ENCODE measurements at places on chromosomes 6 and 20.

DNA sequence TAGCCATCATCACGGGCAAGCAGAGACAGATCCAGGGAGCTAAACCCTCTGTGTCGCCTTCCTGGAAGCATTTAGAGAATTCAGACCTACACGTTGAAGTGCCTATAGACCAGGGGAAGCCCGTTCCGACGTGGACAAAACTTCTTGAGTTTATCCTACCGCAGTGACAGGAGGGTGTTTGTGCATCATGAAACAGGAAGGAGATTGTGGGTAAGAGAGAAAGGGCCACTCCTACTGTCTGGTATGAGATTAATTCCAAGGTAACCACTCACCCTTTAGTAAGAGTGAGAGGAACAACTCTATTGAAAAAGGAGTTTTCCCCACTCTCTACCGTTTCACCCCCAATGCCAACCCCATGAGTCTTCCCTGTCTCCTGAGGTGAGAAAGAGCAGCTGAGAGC, 133.7 kb downstream of the TFAP2C start:
- DNase-seq, result no peak

DNA sequence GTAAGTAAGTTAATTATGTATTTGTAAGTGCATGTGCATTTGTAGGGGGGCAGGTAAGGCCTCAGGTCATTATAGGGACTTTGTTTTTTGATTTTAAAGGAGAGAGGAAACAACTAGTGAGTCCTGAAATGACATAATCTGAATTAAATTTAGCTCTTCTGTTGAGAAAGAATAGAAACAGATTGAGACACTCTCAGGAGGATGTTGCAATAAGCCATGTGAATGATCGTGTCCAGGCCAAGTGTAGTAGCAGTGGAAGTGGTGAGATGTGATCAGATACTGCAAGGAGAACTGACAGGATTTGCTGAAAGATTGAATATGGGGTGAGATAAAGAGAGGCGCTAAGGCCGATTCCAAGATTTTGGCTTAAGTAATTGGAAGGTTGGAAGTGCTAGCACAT, 2.6 kb upstream of the CENPW start:
- DNase-seq, result peak; percentile 25

DNA sequence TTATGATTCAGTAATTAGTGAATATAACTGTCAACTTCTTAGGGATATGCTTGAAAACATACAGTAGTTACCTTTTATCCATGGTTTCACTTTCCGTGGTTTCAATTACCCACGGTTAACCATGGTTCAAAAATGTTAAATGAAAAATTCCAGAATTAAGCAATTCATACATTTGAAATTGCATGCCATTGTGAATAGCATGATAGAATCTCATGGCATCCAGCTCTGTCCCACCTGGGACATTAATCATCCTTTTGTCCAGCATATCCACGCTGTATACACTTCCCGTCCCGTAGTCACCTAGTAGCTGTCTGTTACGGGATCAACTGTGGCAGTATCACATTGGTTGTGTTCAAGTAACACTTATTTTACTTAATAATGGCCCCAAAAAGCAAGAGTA, 781.7 kb upstream of the CITED2 start:
- DNase-seq, result no peak

DNA sequence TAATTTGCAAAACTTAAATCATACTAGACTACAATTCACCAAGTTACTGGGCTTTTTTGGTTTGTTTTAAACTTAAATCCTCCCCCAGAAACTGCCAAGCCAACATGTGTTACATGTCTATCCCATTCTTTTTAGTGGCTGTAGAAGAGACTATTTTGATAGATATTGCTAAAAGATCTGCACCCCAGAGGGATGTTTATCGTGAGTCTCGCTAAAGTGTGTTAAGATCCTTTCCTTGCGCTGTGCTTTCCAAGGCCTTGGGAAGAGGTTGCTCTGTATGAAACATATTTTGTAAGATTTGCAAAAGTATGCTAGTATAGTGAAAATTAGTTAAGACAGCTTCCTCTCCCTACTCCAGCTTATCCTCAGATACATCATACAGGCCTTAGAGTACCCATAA, 63.0 kb downstream of the GPX5 start:
- DNase-seq, result no peak

DNA sequence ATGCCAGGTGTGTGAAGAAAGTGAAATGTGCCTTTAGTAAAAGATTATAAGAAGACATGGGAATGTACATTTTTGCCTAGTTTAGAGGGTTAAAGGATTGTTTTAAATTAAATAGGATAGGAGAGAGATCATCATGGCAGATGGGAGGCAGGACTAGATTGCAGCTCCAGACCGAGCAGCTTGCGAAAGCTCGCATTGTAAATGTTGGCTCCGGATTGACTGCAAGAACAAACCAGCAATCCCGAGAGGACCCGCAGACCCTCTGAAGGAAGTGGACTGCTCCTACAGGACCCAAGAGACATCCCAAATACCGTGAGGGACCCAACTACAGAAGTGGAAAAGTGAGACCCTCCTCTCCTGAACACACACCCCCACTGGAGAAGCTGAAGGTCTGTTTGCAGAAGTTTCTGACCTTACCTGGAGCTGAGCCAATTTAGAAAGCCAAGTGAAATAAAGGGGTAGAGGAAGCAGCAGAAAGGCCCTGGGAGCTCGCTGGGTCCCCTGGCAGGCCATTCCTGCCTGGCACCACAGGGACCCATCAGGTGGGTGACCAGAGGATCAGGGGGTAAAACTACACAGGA, 30.0 kb upstream of the TPD52L1 start:
- no peak for DNase-seq

DNA sequence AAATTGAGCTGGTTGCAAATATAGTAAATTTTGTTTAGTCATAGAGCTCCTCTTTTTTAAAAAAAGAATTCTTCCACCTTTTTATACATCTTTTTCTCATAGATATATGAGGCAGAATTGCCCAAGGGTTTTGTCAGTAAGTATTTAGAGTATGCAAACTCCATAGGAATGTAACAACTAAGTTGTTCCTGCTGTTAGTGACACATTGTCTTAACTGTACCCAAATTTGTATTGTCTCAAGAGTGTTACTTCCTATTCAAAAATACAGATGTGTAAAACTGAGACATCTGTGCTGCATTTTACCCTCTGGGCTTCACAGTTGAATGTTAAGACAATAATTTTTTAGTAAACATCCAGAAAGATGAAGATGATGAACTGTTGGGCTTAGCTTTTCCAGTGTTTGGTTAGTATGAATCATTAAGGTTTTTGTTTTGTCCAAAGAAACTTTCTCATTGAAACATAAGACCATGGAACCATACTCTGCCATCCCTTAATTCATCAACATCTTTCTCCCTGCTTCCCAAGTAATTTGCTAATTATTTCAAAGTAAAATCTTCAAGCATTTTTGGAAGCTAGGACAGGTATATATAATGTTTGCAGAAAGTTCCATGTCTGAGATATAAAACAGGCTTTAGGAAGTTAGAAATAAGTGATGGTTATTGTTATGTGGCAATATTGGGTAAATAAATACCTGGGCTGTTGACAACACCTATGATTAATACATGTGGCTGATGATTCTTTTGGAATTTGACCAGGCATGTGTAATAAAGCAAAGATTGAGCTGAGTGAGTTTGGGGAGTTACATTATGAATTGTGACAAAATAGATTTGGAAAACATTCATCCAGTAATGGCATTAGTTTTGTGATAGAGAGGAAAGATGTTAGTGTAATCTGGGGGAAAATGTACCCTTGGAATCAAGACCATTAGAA, 11.2 kb downstream of the OGFRL1 start:
- DNase-seq, result no peak

DNA sequence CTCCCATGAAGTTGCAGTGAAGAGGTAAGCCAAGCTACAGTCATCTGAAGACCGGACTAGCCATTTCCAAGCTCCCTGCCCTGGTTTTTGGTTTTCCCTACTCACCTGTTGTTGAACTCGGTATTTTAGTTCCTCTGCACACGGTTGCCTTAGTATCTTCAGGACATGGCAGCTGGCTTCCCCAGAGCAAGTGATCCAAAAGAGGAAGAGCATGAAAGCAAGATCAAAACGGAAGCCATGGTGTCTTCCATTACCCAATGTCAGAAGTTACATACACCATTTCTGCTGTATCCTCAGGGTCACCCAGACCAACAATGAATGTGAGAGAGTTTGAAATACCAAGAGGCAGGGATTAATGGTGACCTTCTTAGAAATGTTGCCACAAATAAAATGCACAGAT, 276.6 kb upstream of the CNR1 start:
- DNase-seq, result no peak

GRCh38 chr20:14821251-14821650, 483.8 kb upstream of the FLRT3 start:
- DNase-seq, result no peak

DNA sequence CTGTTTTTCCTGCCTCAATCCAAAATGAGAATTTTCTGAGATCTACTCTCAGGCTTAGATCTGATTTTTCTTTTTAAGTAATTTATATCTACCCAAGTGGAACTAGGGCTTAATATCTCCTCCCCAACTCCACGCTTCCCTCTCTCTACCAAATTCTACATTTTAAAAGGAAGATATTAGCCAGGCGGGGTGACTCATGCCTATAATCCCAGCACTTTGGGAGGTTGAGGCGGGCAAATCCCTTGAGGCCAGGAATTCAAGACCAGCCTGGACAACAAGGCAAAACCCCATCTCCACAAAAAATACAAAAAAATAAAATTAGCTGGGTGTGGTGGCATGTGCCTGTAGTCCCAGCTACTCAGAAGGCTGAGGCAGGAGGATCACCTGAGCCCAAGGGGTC, 61.0 kb downstream of the MTFR2 start:
- DNase-seq, result no peak

GRCh38 chr6:70369332-70369950, 43.9 kb upstream of the FAM135A start:
- DNase-seq, result peak; percentile 16

- DNase-seq, result no peak
Measured at GRCh38 chr6:159642481-159642880, 50.6 kb downstream of the SOD2 start.

- no peak for DNase-seq
Measured at GRCh38 chr20:35333606-35334005, 41.4 kb upstream of the FAM83C start.

GRCh38 chr20:50658804-50659380, 32.5 kb downstream of the RIPOR3 start:
- DNase-seq, result no peak

GRCh38 chr20:55515832-55516231, 489.5 kb downstream of the CBLN4 start:
- no peak for DNase-seq

- no peak for DNase-seq
Measured at GRCh38 chr6:12149944-12150510, 137.9 kb downstream of the HIVEP1 start.

GRCh38 chr6:111598181-111598580, 7.5 kb downstream of the TRAF3IP2 start:
- DNase-seq, result no peak

GRCh38 chr6:39228992-39229767, at the start of gene KCNK5:
KCNK5 (minus strand) TSS chr6:39229475; CDS start chr6:39229111, 364 bp downstream.
- no peak for DNase-seq

GRCh38 chr6:135461208-135461607, 36.3 kb downstream of the AHI1 start:
- no peak for DNase-seq

DNA sequence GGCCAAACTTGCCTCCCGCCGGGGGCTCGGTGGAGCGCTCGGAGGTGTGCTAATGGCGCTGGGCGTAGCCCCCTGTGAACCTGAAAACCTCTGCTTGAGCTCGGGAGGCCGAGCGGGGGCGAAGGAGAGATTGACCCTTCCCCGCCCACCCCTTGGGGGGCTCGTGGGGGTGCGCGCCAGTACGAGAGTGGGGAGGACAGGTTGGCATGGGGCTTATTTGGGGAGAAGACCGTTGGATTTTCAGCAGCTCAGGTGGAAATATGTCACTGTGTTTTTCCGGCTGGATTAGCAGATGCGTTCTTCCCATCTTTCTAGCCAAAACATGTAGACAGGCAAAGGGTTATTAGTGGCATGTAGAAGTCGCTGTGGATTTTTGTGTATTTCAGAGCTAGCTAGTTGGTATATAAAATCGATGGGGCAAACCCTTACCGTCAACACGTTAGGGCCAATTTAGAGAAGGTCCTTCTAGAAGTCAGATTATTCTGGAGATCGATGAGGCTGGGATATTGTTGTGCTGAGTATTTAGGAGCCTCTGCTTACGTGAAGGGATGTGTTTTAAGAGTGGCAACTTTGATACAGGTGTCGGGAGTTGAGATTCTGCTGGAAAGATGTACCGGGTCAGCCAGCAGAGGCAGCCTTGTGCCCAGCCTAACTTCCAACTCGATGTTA, 525 bp downstream of the NCOA7 start:
- no peak for DNase-seq

- no peak for DNase-seq
Measured at GRCh38 chr6:132466952-132467351, 46.0 kb downstream of the STX7 start.

GRCh38 chr6:154297721-154298120, 58.9 kb downstream of the IPCEF1 start:
- DNase-seq, result no peak

GRCh38 chr6:72825315-72825911, 203.5 kb downstream of the KCNQ5 start:
- peak; percentile 22 for DNase-seq

DNA sequence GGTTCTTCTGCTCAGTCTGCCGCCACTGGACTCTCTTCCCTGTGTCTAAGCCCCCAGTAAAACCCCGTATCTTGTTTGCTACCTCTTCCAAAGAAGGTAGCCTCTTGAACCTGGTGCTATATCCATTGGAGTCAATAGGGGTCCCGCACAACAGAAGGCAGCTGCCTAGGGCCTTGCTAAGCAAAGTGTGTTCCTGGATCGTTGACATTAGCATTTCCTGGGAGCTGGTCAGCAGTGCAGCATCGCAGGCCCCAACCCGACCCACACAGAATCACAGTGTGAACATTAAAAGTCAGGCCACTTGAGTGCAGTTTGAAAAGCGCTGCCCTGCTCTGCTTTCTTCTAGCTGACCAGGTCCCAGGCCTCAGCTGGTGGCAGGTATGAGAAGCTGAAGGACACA, 2.9 kb downstream of the ADA start:
- DNase-seq, result no peak

GRCh38 chr20:32526125-32526524, 59.0 kb downstream of the NOL4L start:
- DNase-seq, result no peak

DNA sequence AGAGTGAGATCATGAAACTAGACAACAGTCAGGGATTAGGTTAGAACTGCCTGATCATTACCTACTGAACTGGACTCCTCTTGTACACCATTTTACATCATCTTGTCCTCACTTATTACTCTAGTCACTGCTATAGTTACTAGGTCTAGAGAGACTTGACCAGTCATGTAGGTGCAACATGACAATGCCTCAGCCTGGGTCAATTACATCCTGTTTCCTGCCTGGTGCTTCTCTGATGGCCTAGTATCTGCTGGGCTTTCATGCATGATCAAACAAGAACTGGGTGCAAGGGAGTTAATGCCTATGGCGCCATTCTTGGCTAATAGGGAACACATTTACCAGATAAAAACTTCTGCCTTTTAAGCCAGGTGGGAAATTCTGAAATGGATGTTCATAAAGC, 39.2 kb upstream of the MMS22L start:
- no peak for DNase-seq

- DNase-seq, result no peak
Measured at GRCh38 chr20:24836041-24836533, 113.0 kb upstream of the CST7 start.

Data from AG09319 (cell line).